ENCODE measurements at places on chromosomes 3 and 15.

GRCh38 chr3:38165722-38166387 is 518 bp downstream of the OXSR1 start:
- DNase-seq, result no peak

DNA sequence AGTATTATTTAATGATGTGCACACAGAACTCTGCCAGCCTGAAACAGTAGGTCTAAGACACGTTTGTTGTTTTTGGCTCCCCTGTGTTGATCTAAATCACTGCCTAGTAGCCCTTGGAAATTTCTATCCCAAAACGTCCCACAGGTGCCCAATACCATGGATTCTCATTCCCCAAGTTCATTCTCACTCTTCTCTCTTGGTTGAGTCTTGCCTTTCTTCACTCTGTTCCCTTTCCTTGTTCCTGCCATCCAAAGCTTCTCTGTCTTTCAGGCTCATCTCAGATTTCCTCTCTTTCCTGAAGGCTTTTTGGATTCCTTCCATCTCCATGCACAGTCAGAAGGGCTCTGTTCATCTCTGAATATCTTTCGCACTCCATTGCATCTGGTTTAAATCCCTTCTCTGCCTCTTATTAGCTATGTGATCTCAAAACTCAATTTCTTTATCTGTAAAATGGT is 54.2 kb downstream of the PPARG start:
- DNase-seq, result no peak

GRCh38 chr15:69200832-69201745 is 40.7 kb downstream of the GLCE start:
- no peak for DNase-seq

DNA sequence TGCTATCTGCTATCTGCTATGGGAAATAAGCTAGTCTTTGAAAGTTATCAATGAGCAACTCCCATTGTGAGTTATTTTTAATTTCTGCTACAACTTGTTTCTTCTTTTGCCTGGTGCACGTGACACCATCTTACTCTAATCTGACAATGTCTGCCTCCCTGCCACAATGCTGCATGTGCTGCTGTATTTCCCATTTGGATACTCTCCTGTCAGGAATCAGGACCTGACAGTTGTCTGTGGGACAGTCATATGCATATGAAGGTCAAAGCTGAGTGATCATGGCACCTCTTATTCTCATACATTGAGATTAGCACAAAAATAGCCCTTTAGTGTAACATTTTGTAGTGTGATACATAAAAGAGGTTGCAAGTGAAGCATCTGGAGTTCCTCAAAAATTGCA is 45.8 kb downstream of the HMG20A start:
- no peak for DNase-seq

DNA sequence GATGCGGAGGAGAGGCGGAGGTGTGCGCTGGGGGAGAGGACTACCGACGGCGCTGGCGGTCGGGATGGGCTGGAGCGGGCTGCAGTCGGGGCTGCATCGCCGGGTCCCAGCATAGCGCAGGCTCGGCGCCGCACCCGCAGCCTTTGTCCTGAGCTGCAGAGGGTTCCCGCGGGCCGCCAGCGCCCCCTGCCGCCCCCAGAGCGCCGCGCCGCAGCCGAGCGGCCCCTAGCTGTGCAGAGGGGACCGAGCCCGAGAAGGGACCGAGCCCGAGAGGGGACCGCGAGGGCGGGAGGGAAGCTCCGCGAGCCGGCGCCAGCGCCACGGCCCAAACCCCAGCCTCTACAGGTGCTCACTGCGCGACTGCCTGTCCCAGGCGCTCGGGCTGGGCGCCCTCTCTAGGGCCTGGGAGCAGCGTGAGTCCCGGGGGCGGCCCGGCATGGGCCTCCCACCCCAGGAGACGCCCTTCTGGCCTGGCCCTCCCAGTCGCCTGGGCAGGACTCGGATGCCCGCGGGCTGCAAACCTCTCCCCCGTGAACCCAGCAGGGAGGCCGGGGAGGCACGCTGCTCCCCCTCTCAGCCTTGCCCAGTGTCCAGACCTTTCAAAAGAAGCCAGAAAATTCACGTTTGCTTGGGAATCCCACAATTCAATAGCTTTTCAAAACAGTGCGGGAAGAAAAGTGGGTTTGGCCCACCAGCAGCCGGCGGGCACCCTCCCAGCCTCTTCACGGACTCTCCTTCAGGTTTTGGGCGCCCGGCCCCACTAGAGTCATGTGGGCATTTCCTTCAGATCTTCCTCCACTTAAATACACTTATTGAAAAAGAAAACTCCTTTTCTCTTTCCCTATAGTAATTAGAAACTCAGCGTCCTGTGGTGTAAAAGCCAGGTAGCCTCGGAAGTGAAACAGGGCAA is 134.7 kb downstream of the TPRA1 start:
- DNase-seq, result peak; percentile 37

All from stimulated activated CD4-positive, alpha-beta T cell treated with anti-CD3 and anti-CD28 coated beads, TNF-alpha, amount 100 ng/mL, for 24 hours (primary cell).